ENCODE measurements at places on chromosomes 5 and 9. TPM values are rescaled to one million over a fixed set of nuclear protein-coding genes. Genes with fewer than 3 reads are reported as not detected.

DNA sequence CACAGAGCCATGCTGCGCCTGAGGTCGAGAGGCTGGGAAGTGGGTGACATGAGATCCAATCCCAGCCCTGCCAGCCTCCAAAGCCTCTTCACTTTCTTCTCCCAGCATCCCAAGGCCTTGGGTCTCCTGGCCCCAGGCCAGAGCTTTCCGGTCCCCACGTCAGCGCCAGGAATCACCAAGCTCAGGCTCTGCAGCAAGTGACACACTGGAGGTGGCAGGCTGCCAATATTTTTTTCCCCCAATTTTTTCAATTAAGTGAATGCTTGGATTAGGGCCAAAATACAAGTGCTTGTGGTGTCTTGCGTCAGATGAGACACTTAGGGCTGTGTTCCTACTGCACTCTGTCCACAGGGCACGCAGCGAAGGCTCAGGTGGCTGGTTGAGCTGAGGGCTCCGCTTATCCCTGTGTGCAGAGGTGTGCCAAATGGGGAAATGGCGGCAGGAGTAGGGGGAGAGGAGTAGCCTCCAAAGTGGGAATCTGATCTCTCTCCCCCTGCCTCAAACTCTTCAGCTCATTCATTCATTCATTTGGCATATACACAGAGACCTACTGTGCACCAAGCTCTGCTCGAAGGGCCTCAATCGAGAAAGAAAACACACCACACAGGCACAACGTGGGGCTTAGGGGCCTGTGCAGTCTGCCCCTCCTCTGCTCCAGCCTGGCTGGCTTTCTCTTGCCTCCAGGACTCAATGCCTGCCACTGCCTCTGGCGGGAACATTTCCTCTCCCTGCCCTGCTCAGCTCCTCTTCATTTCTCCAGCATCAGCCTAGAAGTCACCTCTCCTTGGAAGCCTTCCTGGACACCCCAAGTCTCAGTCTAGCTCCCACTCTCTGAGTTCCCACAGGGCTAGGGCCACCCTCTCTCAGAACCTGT, 16.6 kb downstream of the SH3PXD2B start:
- no peaks in the 10 kb centered on the region for H3K27me3 ChIP-seq
- H3K27ac ChIP-seq, result peak overlapping the region; percentile 74
- peak; percentile 88 for DNase-seq

ASS1 gene
- total RNA-seq, result 225 TPM

- peaks cover 4% of the 10 kb centered on the region for H3K27me3 ChIP-seq
- no peaks in the 10 kb centered on the region for H3K36me3 ChIP-seq
Measured at GRCh38 chr9:117305454-117305853, 109.4 kb downstream of the ASTN2 start.

GRCh38 chr5:166430491-166431319, 1860.7 kb upstream of the WWC1 start:
- DNase-seq, result no peak
- H3K36me3 ChIP-seq, result no peaks in the 10 kb centered on the region
- H3K4me3 ChIP-seq, result no peak overlapping the region
- no peaks in the 10 kb centered on the region for H3K4me1 ChIP-seq
- no peak overlapping the region for H3K27ac ChIP-seq

ARL10 gene
- total RNA-seq, result 12.8 TPM

CER1 gene
- not detected for total RNA-seq

- DNase-seq, result no peak
- H3K36me3 ChIP-seq, result no peaks in the 10 kb centered on the region
- H3K4me3 ChIP-seq, result peak overlapping the region; percentile 32
- no peak overlapping the region for H3K27ac ChIP-seq
Measured at GRCh38 chr5:16178745-16179372, 732 bp downstream of the MARCHF11 start.

DNA sequence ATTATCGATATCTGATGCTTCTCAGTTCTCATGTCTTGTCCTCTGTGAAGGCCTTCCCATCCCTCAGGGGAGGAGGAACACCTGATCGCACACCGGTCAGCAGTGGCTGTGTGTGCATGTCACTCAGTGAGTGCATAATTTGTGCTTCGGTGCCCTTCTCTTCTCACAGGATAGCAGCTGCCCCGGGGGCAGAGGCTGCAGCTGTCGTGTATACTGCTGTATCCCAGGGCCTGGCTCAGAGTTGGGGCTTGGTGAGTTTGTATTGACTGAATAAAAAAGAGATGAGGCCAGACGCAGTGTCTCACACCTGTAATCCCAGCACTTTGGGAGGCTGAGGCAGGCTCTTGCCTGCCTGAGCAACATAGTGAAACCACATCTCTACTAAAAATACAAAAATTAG, 49.7 kb upstream of the NCS1 start:
- peaks cover 48% of the 10 kb centered on the region for H3K36me3 ChIP-seq
- peaks cover 27% of the 10 kb centered on the region for H3K4me1 ChIP-seq
- no peak overlapping the region for H3K27ac ChIP-seq
- DNase-seq, result no peak
- H3K27me3 ChIP-seq, result no peaks in the 10 kb centered on the region
- no peak overlapping the region for H3K4me3 ChIP-seq

DNA sequence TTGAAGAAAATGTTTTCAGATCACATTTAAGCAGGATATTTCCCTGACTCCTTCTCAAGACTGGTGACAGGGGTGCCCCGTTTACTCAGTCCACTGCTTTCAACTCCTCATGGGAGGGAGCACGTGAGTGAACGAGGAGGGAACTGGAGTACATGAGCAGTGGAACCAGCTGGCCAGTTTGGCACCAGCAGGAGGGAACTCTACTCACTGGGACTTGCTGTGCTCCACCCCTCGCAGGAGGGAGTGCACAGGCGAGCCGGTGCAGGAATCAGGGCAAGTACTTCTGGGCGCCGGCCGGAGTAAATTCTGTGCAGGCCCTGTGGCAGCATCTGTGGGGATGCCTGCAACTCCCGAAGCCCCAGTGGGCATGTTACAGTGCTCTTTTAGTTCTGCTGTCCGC, 1941.1 kb upstream of the C9orf72 start:
- DNase-seq, result peak; percentile 69
- H3K27ac ChIP-seq, result no peak overlapping the region
- no peaks in the 10 kb centered on the region for H3K27me3 ChIP-seq
- no peaks in the 10 kb centered on the region for H3K4me1 ChIP-seq

- no peaks in the 10 kb centered on the region for H3K27me3 ChIP-seq
- no peaks in the 10 kb centered on the region for H3K36me3 ChIP-seq
- no peak overlapping the region for H3K4me3 ChIP-seq
- no peak for DNase-seq
Measured at GRCh38 chr9:90808890-90809685, 7.5 kb downstream of the SYK start.

PTPRD gene
- total RNA-seq, result 0.49 TPM

NFIL3 gene
- total RNA-seq, result 34.8 TPM

- DNase-seq, result no peak
- no peak overlapping the region for H3K27ac ChIP-seq
- no peak overlapping the region for H3K4me3 ChIP-seq
- H3K36me3 ChIP-seq, result no peaks in the 10 kb centered on the region
- no peaks in the 10 kb centered on the region for H3K27me3 ChIP-seq
Measured at GRCh38 chr5:52738095-52738506, 49.6 kb upstream of the ITGA1 start.

DNA sequence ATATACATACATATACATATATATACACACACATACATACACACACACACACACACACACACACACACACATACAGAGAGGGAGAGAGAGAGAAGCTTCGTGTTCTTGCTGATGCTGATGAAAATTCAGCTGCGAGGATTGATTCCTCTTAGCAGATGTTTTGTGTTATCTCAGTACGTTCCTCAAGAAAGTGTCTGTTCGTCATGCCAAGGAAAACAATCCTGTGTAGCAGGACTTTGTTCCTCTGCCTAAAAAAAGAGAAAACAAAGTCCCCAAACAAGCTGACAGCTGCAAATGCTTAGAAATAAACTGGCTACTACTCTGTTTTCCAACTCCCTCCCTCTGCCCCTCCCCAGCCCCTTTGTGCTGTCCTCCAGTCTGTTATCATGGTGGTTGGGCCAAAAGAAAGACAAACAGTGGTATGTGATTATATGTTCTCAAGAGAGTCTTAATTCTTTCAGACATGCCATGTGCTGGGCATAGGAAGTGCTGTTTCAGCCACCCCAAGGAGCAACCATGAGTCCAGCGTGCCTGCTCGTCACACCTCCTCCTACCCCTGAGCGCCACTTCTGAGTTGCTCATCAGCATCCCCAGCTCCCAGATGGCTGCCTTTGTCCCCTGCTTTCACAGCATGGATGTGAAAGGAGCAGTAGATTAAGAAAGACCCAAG, 71.5 kb upstream of the EQTN start:
- H3K4me3 ChIP-seq, result no peak overlapping the region
- H3K36me3 ChIP-seq, result no peaks in the 10 kb centered on the region
- no peaks in the 10 kb centered on the region for H3K27me3 ChIP-seq
- peak overlapping the region; percentile 15 for H3K27ac ChIP-seq
- H3K4me1 ChIP-seq, result peaks cover 58% of the 10 kb centered on the region
- DNase-seq, result peak; percentile 73

DNA sequence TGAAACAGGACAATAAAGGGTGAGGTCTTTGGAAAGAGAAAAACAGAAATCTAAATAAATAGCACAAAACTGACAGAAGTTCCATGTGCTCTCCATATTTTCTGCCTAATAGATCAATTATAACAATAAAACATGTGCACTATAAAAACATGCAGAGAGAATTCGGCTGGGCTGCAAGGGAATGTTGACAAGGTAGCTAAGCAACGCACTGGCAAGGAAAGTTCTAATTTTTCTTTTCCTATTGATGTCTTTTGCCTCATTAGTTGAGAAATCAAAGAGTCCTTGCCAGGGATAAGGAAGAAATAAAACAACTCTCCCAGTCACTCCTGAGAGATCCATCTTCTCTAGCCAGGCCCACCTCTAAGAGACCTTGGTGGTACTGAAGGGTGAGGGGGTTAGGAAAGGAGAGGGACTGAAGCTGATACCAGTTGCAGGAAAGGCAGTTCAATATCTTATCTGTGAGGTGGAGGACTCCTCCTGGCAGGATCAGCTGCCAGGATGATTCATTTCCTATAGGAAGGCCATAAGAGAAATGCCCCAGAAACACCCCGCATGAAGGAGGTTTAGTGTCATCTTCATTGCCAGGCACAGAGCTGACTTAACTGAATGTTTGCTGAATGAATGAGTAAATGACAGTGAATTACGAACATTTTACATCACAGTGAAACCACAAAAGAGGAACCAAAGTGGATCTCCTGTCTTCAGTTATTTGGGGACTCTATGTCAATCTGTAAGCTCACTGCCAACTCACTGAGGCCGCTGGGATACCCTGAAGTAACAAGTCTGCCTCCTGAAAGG, 63.7 kb upstream of the IFNK start:
- peaks cover 2% of the 10 kb centered on the region for H3K36me3 ChIP-seq
- peaks cover 25% of the 10 kb centered on the region for H3K4me1 ChIP-seq
- H3K27ac ChIP-seq, result no peak overlapping the region
- no peak overlapping the region for H3K4me3 ChIP-seq
- no peak for DNase-seq

- H3K4me3 ChIP-seq, result no peak overlapping the region
- H3K27ac ChIP-seq, result no peak overlapping the region
- H3K27me3 ChIP-seq, result no peaks in the 10 kb centered on the region
- H3K36me3 ChIP-seq, result no peaks in the 10 kb centered on the region
- no peak for DNase-seq
- H3K4me1 ChIP-seq, result no peaks in the 10 kb centered on the region
Measured at GRCh38 chr9:101711330-101711941, 27.0 kb downstream of the GRIN3A start.

DNA sequence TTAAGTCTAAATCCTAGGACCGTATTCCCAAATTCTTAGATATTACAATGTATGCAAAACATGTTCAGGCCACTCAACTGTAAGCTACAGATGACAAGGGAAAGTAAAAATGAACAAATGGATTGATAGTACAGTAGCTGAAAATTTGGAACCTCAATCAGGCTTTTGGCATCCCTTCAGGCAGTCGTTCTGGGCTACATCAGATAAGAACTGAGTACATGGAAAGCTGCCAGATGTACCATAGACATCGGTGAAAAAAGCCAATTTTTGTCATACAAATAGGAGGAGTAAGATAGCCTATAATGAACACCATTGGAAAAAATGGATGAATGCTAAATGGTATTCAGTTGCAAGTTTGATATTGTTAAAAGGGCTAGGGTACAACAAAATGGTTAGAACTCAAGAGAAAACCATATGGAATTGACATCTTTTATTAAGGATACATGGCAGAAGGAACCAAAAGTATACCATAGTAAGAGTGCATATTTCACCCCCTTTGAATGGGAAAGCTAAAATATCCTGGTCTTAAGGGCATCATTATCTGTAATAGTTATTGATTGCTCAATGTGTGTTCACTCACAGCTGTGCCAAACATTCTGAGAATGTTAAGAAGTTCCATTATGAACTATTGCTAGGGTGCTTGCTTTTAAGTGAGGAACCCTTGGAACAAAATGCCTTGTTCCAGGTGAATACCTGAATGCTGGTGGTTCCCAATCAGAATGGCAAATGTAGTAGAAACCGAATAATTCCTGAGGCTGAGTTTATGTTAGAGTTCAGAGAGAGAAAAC, 86.4 kb downstream of the NR3C1 start:
- H3K4me1 ChIP-seq, result peaks cover 37% of the 10 kb centered on the region
- H3K4me3 ChIP-seq, result no peak overlapping the region
- H3K36me3 ChIP-seq, result peaks cover 9% of the 10 kb centered on the region
- no peaks in the 10 kb centered on the region for H3K27me3 ChIP-seq
- H3K27ac ChIP-seq, result no peak overlapping the region

GABRP gene
- 24.3 TPM for total RNA-seq

DNA sequence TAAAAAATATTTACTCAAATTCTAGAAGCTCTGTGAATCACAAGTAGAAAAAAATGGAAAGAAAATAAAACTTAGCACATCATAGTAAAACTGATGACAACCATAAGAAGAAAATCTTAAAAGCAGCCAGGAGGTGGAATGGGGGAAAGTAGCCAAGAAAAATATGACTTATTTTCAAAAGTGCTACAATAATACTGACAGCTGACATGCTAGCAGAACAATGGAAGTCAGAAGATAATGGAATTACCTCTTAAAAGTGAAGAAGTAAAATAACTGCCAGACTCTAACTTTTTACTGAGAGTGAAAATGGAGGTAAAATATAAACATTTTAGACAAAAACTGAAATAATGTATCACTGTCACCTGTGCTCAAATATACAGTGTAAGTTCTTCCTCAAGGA, 532.2 kb upstream of the SGCD start:
- H3K4me3 ChIP-seq, result no peak overlapping the region
- H3K27ac ChIP-seq, result no peak overlapping the region
- H3K36me3 ChIP-seq, result no peaks in the 10 kb centered on the region
- no peaks in the 10 kb centered on the region for H3K27me3 ChIP-seq
- no peak for DNase-seq

- H3K27ac ChIP-seq, result no peak overlapping the region
- DNase-seq, result no peak
- peaks cover 24% of the 10 kb centered on the region for H3K27me3 ChIP-seq
- H3K4me3 ChIP-seq, result no peak overlapping the region
Measured at GRCh38 chr5:176152191-176152929, 85.9 kb upstream of the SIMC1 start.

DNA sequence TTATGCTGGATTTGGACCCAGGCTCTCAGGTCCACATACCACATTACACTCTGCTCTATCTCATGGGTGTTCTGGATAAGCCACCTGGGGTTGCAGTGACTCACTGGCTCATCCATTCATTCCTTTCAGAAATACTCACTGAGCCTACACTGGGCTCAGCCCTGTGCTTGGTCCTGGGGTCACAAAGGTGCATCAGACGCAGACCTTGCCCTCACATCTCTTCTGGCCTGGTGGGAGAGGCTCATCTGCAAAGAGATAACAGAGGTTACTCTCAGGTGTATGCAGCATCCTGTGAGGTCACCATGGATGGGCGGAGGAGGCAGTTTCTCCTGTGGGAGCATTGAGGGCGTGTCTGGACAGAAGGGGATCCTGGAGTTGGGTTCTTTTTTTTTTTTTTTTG, 12.1 kb downstream of the CDHR2 start:
- no peaks in the 10 kb centered on the region for H3K36me3 ChIP-seq
- peaks cover 18% of the 10 kb centered on the region for H3K27me3 ChIP-seq
- H3K4me3 ChIP-seq, result no peak overlapping the region
- H3K4me1 ChIP-seq, result no peaks in the 10 kb centered on the region

NSG2 gene
- not detected for total RNA-seq

All from suprapubic skin (tissue), 4 donors.